ENCODE measurements at places on chromosomes 13 and 19.

- DNase-seq = no peak
Observed at GRCh38 chr13:26168237-26168814, 53.8 kb downstream of the RNF6 start.

- DNase-seq = no peak
Observed at GRCh38 chr19:21143428-21143827, 1.6 kb downstream of the ZNF431 start.

DNA sequence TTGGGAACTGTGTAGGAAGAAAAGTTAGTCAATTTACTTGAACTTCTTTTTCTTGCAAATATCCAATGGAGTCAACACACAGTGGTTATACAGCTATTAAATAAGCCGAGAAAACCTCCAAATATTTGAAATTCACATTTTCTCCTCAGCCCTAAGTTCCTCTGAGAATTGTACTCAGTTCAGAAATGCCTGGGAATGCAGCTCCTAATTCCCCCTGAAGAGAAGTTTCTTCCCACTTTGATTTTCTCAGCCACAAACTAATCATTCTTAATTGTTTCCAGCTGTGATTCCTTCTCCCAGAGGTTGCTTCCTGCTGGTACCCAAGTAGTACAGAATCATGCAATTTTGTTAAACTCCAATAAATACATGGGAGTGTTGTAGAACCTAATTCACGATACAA, 246.1 kb upstream of the MIR17HG start:
- DNase-seq = no peak

- no peak for DNase-seq
Observed at GRCh38 chr19:48553676-48554384, 1.9 kb downstream of the SULT2B1 start.

- DNase-seq = no peak
Observed at GRCh38 chr13:51995677-51996551, 15.3 kb downstream of the ATP7B start.

DNA sequence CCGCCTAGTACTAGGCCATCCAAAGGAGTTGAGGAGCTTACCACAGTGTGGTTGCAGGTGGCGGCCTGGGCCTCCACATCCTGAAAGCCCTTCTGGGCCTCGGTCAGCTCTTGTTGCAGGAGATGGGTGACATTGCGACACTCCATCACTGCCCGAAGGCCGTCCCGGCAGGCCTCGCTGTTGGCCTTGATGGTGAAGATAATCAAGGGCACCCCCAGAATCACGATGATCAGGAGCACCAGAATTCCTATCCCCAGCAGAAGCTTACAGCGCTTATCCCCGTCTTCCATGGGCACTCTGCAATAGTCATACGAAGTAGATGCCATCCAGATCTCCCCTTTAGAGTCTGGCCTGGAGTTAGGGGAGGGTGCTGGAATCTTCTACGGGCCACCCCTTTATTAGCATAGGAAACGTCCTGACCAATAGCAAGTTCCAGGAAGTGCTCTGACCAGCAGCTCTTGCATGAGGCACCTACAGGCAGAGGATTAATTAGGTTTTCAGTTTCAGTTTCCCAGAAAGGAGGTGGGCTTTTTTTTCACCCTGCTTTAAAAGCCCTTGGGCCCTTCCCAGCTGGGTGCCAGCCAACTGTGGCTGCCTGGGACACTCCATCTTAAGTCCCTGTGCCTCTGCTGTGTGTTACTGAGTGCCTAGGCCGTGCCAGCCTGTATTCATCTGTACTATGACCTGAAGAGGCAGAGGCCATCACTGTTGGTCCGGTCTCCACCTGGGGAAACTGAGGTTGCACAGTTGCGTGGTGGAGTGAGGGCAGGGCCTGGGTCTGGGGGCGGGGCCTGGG, at the start of gene BST2:
BST2 (minus strand) TSS at position 381 of the 796 bp plus-strand sequence; CDS start at position 326, 55 bp downstream.
- peak; percentile 96 for DNase-seq

- no peak for DNase-seq
Observed at GRCh38 chr13:91946498-91947070, 548.2 kb downstream of the GPC5 start.

GRCh38 chr13:99774644-99775043, 196.9 kb downstream of the ZIC5 start:
- no peak for DNase-seq

DNA sequence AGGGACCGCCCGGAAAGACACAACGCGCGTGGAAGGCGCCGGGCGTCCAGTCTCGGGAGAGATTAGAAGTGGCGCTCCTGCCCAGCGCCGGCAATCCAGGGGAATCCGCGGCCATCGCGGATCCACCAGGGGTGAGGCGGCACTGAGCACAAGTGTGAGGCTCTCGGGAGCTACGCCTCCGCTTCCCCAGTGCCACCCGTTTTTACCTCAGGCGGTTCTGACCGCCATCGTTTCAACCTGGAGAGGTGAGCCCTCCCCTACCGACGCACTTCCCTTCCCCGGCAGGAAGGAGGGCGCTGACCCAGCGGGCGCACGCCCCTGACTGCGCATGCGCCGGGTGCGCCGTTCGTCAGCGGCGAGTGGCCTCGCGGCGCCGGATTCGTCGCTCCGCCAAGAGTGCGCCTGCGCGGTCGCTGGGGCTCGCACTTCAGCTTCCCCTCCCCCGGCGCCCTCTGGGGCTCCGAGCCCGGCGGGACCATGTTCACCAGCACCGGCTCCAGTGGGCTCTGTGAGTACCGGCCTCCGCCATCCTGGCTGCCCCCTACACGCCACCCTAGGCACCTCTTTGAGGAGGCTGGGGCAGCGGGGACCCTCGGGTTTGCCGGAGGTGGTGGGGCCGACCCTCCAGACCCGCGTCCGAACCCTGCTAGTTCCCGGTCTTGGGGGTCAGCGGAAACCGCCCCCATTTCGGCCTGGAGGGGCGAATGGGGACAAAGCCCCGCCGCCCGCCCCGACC, at the start of gene UBAC2:
UBAC2 (plus strand) TSS at position 423 of the 736 bp plus-strand sequence; CDS start at position 478, 55 bp downstream.
- DNase-seq = peak; percentile 99

GRCh38 chr19:4861147-4861546, 6.3 kb downstream of the PLIN3 start:
- DNase-seq = no peak

GRCh38 chr13:98346904-98347636, 170.0 kb upstream of the RNF113B start:
- DNase-seq = no peak

- DNase-seq = no peak
Observed at GRCh38 chr19:41936416-41936850, 8.2 kb upstream of the ERFL start.

GRCh38 chr19:13269348-13269747, 119.1 kb downstream of the IER2 start:
- no peak for DNase-seq

- no peak for DNase-seq
Observed at GRCh38 chr13:74904556-74904955, 577.4 kb downstream of the TBC1D4 start.

DNA sequence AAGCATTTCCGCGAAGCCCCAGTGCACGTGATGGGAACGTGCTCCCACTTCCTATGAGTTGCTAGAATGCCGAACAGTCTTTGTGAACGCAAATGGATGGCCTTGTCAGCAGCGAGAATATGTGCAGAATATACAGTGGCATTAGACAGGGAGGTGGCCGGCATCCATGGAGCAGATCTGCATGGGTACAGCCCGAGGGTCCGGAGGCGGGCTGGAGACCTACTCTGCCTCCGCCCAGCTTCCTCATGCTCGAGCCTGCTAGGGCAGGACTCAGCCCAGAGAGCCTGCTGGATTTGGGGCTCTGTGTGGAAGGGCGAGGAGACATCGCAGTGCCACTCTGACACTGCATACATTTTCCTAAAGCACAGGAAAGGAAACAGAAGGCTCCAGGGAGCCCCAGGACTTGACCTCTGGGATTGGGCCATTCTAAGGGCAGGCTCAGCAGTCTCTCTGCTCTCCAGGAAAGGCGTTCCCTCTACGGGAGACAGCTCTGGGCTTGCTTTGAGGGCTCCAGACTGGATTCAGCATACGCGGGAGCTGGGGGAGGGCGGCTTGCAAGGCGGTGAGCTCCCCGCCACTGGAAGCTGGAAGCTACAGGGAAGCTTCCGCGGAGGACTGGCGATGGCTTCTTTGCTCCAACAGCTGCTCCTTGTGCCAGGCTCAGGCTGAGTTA, 55.9 kb upstream of the UQCRFS1 start:
- no peak for DNase-seq

- no peak for DNase-seq
Observed at GRCh38 chr13:33761740-33762139, 56.2 kb upstream of the RFC3 start.

DNA sequence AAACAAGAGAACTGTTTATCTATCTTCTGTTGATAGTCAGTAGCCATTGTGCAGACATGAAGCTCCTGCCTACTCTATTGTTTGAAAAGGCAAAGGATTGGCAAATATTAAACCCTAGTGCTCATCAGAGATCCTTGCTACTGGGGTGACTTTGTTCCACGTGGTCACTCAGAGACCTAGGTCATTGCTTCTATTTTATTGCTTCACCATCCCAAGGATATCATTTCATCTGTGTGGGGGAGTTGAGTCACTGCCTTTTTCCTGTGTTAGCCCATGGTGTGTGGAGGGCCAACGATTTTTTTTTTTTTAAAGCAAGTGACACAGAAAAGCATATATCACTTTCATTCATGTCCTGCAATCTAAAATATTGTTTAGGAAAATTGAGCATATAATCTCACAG, 254.1 kb upstream of the RXFP2 start:
- peak; percentile 10 for DNase-seq

DNA sequence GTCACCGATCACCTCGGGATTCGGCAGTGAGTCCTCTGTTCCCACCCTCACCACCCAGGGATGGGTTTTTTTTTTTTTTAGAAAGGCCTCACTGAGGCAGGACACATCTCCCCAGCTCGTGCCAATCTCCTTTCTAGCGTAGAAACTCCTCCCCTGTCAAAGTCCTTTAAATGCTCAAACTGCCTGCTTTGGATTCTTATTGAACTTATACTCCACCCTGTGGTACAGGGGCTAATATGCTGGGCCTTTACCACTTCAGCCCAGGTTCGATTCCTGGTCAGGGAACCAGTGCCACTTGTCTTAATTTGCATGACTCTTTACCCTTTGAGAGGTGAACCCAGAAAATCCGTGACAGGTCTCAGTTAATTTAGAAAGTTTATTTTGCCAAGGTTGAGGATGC, 8.3 kb upstream of the ZNF14 start:
- no peak for DNase-seq

- DNase-seq = peak; percentile 31
Observed at GRCh38 chr19:6271251-6271650, 8.5 kb downstream of the MLLT1 start.

DNA sequence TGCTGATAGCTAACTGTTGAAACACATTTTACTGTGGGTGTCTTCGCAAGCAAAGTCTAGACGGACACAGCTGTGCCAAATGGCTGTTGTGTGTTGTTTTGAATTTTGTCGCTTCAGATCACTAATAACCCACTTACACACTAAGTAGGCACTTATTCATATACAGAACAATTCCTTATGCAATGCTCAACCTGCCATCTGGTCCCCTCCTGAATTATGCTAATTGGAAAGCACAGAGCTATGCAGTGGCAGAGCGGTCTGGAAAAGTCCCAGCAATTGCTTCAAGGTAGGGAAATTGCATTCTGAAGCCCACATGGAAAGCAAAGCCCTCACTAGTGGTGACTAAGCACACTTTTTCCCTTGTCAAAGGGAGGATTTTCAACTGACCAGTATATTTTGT, 69.9 kb downstream of the C13orf42 start:
- no peak for DNase-seq

GRCh38 chr13:21748166-21748565, 77.3 kb downstream of the FGF9 start:
- no peak for DNase-seq

GRCh38 chr19:38701455-38702063, 42.7 kb downstream of the CAPN12 start:
- DNase-seq = no peak

GRCh38 chr13:91355826-91356710, 8.6 kb downstream of the MIR17HG start:
- no peak for DNase-seq
